ENCODE measurements at places on chromosomes 7 and 10.

DNA sequence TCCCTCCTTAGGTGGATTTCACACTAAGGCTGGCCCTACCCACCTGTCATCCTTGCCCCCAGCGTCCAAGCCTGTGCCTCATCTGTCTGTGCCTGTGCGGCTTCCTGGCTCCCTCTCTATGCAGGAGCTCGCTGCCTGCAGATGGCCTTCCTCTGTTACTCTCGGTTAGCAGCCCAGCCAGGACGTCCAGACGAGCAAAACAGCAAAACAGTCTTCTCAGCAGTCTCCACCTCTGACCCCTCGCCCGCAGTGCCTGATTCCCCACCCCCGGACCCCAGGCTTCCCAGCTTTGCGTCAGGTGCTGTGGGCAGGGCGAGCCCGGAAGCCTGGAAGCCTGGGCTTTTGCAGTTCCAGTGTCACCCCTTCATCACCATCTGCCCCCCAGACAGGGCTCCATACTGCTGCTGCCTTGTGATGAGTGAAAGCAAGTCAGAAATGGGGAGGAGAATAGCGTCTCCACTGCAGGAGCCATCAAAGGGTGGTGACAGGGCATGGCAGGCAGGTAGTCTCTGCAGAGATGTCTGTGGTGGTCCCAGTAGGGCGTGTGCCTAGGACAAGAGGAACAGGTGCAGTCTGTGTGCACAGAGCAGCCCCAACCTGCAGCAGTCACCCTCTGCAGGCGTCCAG lies 88.5 kb downstream of the ADCY1 start:
- no peak overlapping the region for H3K4me3 ChIP-seq
- H3K4me1 ChIP-seq: no peaks in the 10 kb centered on the region
- H3K27ac ChIP-seq: no peak overlapping the region

DNA sequence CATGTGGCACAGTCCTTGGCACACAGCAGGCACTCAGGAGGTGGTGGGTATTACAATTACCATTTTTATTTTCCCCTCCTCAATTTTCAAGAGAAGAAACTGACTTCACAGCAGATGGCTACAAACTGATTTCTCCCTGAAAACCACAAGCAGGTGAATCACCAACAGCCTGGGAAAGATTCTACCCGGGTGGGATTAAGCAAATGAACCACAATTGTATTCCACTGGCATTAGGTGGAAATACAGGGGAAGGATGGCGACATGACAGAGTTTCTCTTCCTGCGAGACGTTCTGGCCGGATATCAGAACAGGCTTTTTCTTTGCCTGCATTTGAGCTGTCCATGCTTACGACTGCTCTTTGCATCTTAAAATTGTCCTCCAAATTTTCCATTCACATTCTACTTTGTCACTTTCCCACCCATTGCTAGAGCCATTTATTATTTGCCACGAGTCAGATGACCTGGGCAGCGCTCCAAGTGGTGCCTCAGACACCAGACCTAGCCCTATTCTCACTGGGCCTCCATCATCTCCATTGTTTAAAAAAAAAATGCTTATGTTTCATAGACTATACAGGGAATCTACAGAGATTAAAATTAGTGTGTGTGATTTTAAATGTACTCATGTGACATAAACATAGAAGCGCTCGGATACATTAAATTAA lies 4.6 kb downstream of the DENND11 start:
- H3K27ac ChIP-seq: no peak overlapping the region
- no peak for DNase-seq
- no peak overlapping the region for H3K4me3 ChIP-seq

GRCh38 chr10:4240608-4241197 lies 455.7 kb upstream of the KLF6 start:
- no peak overlapping the region for H3K4me3 ChIP-seq
- H3K27ac ChIP-seq: no peak overlapping the region
- H3K4me1 ChIP-seq: peaks cover 3% of the 10 kb centered on the region

DNA sequence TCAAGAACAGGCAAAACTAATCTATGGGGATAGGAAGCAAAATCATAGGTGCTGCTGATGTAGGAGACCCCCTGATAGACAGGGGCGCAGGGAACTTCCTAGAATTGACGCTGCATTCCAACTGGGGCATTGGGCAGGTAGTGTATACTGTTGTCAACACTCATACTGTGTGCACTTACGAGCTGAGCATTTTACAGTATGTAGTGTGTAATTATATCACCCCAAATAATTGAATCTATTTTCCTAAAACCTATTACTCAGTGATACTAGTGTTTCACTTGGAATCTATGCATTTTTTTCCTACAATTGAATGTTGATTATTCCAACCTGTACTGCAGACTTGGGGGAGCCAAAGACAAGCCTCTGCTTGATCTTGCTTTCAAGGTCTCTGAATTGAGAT lies 207.0 kb upstream of the PRKCQ start:
- H3K36me3 ChIP-seq: no peaks in the 10 kb centered on the region
- no peak overlapping the region for H3K4me3 ChIP-seq
- no peaks in the 10 kb centered on the region for H3K27me3 ChIP-seq

GRCh38 chr10:103916876-103917275 lies 1.1 kb downstream of the STN1 start:
- no peaks in the 10 kb centered on the region for H3K27me3 ChIP-seq
- peak overlapping the region; percentile 96 for H3K27ac ChIP-seq
- peak overlapping the region; percentile 89 for H3K4me3 ChIP-seq
- peaks cover 18% of the 10 kb centered on the region for H3K4me1 ChIP-seq
- peaks cover 5% of the 10 kb centered on the region for H3K36me3 ChIP-seq

GRCh38 chr7:81534446-81534845 lies 235.4 kb downstream of the HGF start:
- DNase-seq: no peak
- H3K27ac ChIP-seq: no peak overlapping the region
- H3K27me3 ChIP-seq: no peaks in the 10 kb centered on the region
- no peaks in the 10 kb centered on the region for H3K36me3 ChIP-seq

GRCh38 chr10:31770307-31770902 lies 158.2 kb downstream of the ARHGAP12 start:
- no peak for DNase-seq
- no peaks in the 10 kb centered on the region for H3K36me3 ChIP-seq
- H3K4me3 ChIP-seq: no peak overlapping the region
- H3K4me1 ChIP-seq: peaks cover 2% of the 10 kb centered on the region

DNA sequence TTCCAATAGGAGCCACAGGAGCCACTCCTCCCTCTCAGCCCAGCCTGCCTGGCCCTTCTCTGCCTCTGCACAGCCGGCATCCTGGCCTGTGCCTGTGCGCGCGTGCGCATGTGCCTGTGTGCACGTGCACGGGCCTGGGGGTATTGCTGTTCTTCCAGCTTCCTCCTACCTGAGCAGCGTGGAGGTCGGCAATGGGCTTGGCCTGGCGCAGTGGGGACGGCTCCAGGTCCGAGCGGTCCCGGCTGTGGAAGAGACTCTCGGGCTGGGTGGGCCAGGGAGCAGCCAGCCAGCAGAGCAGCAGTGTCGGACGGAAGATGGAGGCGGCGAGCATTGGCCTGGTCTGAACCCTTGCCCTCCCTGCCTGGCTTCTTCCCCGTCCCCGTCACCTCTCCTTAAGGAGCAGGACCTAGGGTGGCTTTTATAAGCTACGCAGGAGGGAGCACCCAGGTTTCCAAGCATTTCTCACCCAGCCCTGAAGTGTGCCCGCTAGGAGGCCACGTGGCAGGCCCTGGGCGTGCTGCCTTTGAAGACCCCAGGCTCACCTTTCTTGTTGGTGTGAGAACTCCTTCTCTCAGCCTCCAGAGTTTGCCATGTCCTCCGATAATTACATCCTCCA lies at the start of gene MMP21:
MMP21 (minus strand) TSS at position 331 of the 616 bp plus-strand sequence; CDS start at position 331, 0 bp downstream.
- no peak within 1 kb of the TSS for H3K27ac ChIP-seq
- no peaks in the 10 kb centered on the region for H3K36me3 ChIP-seq
- no peak for DNase-seq
- no peaks in the 10 kb centered on the region for H3K4me1 ChIP-seq
- peaks cover 11% of the 10 kb centered on the region for H3K27me3 ChIP-seq

- H3K36me3 ChIP-seq: no peaks in the 10 kb centered on the region
- DNase-seq: peak; percentile 48
- H3K4me1 ChIP-seq: no peaks in the 10 kb centered on the region
- no peak overlapping the region for H3K4me3 ChIP-seq
- no peak overlapping the region for H3K27ac ChIP-seq
- no peaks in the 10 kb centered on the region for H3K27me3 ChIP-seq
Observed at GRCh38 chr7:8418629-8419245, 14.7 kb upstream of the NXPH1 start.

- no peak overlapping the region for H3K4me3 ChIP-seq
- H3K4me1 ChIP-seq: no peaks in the 10 kb centered on the region
- DNase-seq: no peak
- no peaks in the 10 kb centered on the region for H3K36me3 ChIP-seq
Observed at GRCh38 chr7:105336009-105336408, 52.7 kb downstream of the SRPK2 start.

DNA sequence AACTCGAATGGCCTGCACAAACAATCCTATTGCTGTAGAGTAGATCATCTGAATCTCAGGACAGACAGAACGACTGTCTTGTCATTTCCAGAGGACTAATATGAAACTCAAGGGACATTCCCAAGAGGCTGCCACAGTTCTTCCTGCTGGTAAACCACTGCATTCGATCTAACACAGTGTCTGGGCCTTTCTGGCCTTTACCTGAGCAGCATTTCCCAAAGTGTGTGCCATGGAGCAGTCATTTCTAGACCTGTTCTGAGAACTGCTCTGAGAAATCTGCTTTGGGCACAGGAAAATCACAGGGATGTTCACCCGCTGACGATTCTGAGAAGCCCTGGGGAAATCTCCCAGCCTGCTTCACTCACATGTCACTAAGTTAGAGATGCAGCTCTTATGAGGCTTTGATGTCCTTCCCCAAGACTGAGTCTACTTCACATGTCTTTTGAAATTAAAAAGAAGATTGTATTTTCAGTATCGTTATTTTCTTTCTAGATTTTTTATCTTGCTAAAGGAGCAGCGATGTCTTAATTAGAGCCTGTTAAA lies 18.4 kb downstream of the GPNMB start:
- no peaks in the 10 kb centered on the region for H3K36me3 ChIP-seq
- H3K27me3 ChIP-seq: no peaks in the 10 kb centered on the region
- H3K4me3 ChIP-seq: no peak overlapping the region
- DNase-seq: no peak

- peak; percentile 90 for DNase-seq
- H3K27me3 ChIP-seq: peaks cover 86% of the 10 kb centered on the region
- no peak overlapping the region for H3K27ac ChIP-seq
- peaks cover 15% of the 10 kb centered on the region for H3K4me1 ChIP-seq
Observed at GRCh38 chr10:101120884-101121653, 10.0 kb upstream of the TLX1 start.

DNA sequence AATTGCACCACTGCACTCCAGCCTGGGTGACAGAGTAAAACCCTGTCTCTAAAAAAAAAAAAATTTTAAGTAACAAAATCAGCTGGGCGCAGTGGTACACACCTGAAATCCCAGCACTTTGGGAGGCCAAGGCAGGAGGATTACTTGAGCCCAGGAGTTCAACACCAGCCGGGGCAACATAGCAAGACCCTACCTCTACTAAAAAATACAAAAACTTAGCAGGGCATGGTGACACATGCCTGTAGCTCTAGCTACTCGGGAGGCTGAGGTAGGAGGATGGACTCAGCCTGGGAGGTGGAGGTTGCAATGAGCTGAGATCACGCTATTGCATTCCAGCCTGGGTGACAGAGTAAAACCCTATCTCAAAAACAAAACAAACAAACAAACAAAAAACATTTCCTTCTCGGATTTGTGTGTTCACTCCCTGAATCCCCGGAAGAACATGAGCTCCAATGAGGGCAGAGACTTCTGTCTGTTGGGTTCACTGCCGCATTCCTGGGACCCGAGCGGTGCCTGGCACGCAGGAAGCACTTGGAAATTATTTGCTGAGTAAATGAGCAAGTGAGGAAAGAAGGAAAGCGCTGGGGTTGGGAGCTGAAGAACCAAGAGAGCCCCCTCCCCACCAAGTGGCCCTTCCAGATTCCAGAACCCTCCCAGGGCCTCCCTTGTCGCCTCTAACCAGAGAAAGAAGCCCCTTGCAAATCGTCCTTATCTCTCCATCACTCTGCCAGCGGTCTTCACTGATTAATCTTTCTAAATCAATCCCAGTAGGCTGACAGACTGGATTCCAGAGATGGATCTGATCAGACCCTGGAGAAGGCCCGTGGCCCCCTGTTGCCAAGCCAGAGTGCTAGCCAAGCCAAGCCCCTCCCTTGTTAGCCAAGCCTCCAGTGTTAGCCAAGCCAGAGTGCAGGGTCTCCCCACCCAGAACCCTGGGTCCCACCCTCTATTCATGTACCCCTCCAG lies 6.2 kb downstream of the TNRC18 start:
- peak overlapping the region; percentile 73 for H3K27ac ChIP-seq
- peaks cover 23% of the 10 kb centered on the region for H3K4me1 ChIP-seq
- no peaks in the 10 kb centered on the region for H3K27me3 ChIP-seq
- DNase-seq: no peak

DNA sequence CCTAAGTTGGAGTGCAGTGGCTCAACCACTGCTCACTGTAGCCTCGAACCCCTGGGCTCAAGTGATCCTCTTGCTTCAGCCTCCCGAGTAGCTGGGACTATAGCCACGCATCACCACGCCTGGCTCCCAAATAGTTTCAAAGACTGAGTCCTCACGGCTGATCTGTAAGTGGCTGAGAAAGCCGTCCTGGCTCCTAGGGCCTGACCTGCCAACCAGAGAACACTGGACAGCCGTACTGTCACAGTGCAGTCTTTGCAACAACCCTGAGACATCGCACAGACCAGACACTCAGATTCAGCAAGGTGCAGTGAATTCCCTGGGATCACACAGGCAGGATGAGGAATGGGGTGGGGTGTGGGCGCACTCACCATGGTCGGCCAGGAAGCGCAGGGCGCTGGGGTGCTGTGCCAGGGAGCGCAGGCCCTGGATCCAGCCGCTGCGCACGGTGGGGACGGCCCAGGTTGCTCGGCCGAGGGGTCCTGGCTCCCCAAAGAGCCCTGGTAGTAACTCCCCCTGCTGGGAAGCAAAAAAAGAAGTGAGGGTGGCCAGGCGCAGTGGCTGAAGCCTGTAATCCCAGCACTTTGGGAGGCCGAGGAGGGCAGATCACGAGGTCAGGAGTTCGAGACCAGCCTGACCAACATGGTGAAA lies 10.7 kb downstream of the BRAT1 start:
- H3K27me3 ChIP-seq: no peaks in the 10 kb centered on the region
- no peaks in the 10 kb centered on the region for H3K4me1 ChIP-seq
- peaks cover 82% of the 10 kb centered on the region for H3K36me3 ChIP-seq
- H3K27ac ChIP-seq: no peak overlapping the region

GRCh38 chr10:13163859-13164258 lies 2.5 kb downstream of the MCM10 start:
- no peaks in the 10 kb centered on the region for H3K36me3 ChIP-seq
- H3K27ac ChIP-seq: no peak overlapping the region
- no peaks in the 10 kb centered on the region for H3K27me3 ChIP-seq
- peaks cover 5% of the 10 kb centered on the region for H3K4me1 ChIP-seq
- H3K4me3 ChIP-seq: no peak overlapping the region
